ENCODE measurements at places on chromosomes 3 and 15.

GRCh38 chr3:38266810-38267209 is 1.2 kb downstream of the SLC22A13 start:
- no peak for DNase-seq

- no peak for DNase-seq
Observed at GRCh38 chr15:88994286-88994685, 81.1 kb upstream of the MFGE8 start.

GRCh38 chr3:118932822-118933558 is 101.7 kb downstream of the IGSF11 start:
- peak; percentile 26 for DNase-seq

DNA sequence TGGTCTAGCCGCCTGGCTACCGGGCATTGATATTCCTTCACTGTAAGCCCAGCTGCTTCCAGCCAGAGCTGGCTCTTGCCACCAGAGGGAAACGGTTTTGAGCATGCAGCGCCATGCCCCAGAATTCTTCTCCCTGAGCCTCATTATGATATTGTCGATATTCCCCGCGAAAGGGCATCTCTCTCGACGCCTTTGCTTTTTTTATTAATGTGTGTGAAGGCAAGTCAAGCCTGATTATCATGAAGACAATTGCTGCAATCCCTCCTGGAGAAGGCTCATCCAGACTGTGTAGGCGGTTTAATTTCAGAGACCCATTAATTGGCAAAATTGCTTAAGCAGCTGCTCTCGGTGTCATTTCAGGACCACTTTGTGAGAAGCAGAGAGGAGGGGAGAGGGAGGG is 321.2 kb upstream of the TLE3 start:
- DNase-seq: no peak

DNA sequence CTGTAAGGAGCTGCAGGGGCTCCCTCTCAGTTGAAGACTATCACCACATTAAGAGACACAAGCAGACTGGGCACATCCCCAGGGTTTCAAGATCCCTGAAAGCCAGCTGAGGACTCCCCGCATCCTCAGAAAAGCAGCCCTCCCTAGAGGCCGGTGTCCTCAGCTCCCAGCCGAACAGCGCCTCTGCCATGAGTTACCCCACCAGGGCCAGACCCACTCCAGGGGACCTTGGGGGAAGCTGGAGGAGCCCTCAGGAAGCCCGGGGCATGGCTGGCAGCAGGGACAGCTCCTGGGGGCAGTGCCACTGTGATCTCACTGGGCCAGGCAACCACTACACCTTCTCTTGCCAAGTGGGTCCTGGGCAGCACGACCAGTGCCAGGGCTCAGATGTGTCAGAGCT is 8.1 kb downstream of the KLF15 start:
- DNase-seq: no peak

GRCh38 chr15:81026836-81027599 is 26.3 kb downstream of the TLNRD1 start:
- DNase-seq: no peak

GRCh38 chr3:179021119-179021903 is 50.3 kb downstream of the ZMAT3 start:
- DNase-seq: no peak

GRCh38 chr15:84398763-84399701 is 163.5 kb downstream of the GOLGA6L4 start:
- DNase-seq: no peak

GRCh38 chr15:35724626-35725025 is 178.7 kb upstream of the DPH6 start:
- no peak for DNase-seq

DNA sequence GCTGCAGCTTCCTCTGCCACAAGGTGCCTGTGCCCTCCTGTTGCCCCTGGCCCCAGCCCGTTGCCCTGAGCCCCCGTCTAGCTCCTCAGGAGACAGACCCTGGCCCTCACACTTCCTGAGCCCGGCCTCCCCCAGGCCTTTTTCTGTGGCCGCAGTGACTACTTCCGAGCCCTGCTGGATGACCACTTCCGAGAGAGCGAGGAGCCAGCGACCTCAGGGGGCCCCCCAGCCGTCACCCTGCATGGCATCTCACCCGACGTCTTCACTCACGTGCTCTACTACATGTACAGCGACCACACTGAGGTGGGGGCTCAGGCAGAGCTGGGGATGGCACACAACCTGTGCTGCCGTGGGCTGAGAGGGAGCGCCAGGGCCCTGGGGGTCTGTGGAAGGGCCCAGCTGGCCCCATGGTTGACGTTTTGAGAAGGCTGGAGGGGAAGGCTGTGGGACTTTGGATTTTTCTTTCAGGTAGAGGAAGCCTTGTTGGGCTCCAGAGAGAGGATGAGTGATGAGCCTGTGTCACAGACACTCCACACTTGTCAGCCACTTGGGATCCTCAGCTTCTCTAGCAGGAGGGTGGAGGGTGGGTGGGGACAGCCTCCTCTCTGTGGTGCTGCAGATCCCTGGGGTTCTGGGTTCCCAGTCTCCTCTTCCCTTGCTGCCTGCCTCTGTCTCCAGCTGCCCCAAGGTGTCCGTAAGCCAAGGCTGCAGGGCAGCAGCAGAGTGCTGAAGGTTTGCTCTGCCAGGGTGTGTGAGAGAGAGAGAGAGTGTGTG is 5.0 kb downstream of the ABTB1 start:
- DNase-seq: no peak

GRCh38 chr3:196528639-196529233 is 13.6 kb upstream of the SMCO1 start:
- no peak for DNase-seq

DNA sequence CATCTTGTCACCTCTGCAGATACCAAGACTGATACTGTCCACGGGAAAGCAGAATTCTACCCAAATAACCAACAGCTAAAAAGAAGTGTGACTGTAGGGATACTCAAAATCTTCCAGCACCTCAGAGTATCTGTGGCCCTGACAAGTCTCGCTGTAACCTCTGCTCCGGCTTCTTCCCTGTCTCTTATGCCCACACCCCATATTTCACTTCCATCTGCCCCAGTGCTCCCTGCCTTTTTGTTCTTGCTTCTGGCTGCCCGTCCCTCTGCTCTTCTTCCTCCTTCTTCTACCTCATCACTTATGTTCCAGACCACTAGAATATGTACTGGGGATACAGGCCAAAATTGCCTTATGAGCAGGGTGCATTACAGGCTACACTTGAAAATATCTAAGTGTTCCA is 45.4 kb downstream of the CRTAP start:
- DNase-seq: no peak

DNA sequence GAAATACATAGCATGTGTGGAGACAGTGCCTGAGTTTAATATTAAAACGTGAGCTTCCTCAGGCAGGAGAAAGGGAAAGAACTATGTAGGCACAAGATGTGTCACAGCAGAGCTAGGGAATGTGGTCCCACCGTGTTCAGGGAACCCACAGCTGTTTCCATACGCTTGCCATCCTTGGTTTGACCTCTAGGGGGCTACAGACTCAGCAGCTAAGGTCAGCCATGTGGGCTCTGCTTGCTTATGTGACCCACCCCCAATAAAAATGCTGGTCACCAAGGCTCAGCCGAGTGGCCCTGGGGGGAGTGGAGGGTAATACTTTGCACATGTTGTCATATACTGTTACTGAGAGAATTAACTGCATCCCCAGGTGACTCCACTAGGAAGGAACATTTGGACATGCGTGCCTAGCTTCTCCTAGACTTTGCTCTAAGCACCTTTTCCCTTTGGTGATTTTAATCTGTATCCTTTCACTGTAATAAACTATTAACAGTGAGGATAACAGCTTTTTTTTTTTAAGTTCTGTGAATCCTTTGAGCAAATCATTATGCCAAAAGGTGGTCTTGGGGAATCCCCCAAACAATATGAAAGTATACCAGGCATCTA is 3.3 kb downstream of the TUBGCP5 start:
- DNase-seq: peak; percentile 19

GRCh38 chr15:33913459-33913858 is 54.8 kb upstream of the CHRM5 start:
- peak; percentile 17 for DNase-seq

DNA sequence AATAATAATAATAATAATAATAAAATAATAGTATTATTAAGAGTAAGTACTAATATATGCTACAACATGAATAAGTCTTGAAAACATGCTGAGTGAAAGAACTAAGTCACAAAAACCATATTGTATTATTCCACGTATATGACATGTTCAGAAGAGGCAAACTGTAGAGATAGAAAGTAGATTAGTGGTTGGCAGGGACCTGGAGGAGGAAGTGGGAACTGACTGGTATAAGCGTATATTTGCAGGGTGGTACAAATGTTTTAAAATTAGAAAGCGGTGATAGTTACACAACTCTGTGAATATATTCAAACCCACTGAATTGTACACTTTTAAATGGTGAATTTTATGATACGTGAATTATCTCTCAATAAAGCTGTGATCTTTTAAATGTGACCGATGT is 32.8 kb downstream of the LRRK1 start:
- no peak for DNase-seq

DNA sequence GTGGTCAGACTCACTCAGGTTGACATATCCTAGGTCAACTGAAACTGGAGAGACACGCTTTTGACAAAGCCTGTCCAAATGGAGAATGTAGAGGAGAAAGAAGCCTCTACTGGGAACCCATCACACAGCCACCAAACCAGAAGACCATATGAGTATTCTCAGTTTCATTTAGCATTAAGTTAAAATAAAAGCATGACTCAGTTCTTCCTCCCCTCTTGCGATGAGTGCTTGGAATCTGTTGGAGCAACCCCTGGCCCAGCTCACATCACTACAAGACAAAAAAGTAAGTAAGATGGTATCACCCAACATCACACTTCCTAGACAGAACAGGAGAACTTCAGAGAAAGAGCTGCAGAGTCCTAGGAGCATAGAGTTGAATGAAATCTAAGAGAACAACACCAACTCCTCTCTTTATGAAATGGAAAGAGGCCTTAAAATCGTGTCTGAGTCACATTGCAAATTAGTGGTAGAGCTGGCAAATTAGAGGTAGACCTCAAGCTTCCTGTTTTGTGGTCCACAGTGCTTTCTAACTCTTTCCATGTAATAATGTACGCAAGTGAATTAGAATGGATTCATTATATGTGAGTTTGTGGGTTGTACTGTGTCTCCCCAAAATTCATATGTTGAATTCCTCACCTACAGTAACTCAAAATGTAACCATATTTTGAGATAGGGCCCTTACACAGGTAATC is 51.2 kb downstream of the FGF12 start:
- DNase-seq: no peak

- no peak for DNase-seq
Observed at GRCh38 chr3:114057011-114057347, 442 bp downstream of the QTRT2 start.

DNA sequence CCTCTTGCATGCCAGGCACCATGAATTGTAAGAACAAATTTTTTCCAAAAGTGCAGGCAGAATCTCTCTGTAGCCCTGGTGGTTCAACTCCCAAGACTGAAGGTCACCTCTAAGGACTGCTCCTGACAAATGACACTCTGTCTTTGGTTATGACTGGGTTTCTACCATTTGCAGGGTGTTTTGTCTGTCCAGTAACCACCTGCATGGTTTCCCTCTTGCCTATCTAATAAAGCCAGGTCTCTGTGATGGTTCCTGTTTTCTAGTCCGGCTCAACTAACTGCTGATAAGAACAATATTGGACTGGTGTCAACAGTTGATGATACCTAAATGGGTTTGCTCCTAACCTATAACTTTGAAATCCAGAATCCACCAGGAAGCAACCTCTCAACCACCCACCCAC is 43.7 kb downstream of the ATP8B4 start:
- DNase-seq: no peak

DNA sequence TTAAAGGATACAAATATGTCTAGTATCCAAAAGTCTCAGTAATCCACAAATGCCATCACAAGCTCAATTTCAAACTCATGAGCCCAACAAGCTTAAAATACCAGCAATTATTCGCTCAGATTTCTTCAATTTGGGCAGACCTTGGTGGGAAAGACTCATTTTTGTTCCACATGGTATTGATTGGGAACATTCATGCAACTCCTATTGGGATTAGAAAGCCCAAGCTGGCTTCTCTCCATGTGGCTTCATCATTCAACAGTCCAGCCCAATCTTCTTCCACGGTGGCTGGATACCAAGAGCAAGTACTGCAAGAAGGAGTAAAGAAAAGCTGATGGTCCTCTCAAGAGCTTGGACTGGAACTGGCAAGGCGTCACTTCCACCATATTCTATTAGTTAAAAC is 66.3 kb downstream of the STRIT1 start:
- DNase-seq: no peak

DNA sequence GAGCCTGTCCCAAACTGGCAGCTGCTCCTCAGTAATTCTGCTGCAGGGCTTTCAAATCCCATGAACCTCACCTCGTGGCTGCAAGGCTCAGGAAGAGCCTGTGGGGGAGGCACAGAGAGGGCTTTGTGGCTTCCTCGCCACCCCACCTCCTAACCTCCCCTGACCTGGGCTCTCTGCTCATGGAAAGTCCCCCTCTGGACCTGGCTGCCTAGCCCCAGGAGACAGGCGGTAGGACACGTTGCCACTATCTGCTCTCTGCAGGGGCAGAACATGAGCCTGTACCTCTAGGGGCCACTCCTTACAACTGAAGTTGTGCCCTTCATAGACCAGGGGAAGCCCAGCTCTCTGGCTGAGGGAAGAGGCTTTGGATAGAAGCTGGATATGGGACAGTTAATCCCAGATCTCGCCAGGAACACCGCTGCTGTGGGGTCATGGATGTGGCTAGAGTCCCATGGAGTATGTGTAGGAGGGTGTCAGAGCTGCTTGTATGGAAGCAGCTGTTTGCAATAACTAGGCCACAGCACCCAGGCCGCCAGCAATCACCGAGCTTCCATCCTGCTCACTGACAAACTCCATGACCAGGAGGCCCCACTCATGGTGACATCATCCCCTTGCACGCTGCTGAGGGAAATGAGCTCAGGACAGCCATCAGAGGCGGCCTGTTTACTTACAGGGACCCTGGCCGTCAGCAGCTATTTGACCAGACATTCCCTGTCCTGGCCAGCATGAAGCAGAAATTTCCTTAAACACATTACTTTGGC is 34.0 kb upstream of the CILP start:
- no peak for DNase-seq

GRCh38 chr15:96460106-96460505 is 129.6 kb downstream of the NR2F2 start:
- no peak for DNase-seq
